ENCODE measurements at places on chromosomes 6 and 20.
A peak's percentile ranks its signal among the peaks of the same experiment; 100 is the strongest.

DNA sequence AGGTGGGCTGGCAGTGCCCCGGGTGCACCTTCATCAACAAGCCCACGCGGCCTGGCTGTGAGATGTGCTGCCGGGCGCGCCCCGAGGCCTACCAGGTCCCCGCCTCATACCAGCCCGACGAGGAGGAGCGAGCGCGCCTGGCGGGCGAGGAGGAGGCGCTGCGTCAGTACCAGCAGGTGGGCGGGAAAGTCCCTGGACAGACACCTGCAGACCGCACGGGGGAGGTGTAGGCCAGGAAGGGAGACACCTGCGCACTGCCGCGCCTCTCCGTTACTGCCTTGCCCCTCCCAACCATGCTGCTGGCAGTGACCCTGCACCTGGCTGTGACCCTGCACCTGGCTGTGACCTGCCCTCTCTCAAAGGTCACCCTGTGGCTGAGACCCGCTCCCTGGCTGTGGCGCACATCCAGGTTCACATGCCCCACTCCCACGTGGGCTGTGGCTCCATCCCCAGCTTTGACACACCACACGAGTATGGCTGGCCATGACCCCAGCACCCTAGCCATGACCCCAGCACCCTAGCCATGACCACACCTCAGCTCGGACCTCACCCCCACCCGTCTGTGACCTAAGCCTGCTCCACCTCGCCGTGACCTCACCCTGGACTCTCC, 11.6 kb downstream of the RBCK1 start:
- peak; percentile 92 for DNase-seq

DNA sequence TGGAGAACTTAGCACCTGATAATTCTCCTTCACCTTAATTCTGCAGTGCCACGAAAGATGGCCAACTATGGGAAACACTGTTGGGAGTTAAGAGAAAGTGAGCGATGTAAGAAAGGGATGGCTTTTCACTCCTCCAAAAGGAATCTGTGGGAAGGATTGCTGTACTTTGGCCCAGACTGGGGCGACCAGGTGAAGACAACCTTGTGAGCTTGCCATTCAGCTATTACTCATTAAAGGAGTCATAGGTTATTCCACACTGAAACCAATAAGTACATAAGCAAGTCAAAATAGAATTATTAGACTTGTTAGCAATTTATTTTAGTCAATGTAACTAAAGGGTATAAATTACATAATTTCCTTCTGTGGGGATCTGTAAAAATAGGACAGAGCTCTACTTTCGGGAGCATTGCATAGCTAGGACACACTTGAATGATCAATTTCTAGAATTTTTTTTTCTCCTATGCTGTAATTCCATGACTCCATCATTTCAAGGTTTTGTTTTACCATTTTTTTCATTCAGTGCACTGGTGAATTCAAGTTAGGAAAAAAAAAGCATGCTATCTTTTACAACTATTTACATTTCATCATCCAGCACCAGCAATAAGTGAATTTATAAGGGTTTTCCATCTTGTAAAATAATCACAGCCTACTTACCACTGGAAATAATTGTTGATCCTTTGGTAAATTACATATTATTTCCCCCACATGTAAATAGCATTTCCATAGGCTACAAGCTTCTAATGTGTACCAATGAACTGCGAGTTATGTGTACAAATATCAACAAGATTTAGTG, 231.7 kb downstream of the SIM1 start:
- DNase-seq = no peak

DNA sequence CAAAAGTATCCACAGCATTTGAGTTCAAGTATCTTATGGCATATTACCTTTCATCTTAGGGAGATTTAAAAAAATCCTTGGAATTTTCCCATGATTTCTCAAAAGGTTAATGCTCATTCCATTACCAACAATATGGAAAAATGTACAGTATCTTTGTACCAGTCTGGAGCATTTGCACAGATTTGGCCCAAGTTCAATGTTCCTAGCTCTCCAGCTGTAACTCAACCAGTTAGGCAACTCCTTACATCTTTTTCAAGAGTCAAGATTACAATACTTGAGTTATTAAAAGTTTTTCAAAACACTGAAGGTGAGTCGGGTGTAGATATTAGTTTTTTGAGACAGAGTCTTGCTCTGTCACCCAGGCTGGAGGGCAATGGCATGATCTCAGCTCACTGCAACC, 1.0 kb downstream of the OR2J2 start:
- no peak for DNase-seq

- no peak for DNase-seq
These were observed 35.2 kb upstream of the STMND1 start for GRCh38 chr6:17066610-17067009.

DNA sequence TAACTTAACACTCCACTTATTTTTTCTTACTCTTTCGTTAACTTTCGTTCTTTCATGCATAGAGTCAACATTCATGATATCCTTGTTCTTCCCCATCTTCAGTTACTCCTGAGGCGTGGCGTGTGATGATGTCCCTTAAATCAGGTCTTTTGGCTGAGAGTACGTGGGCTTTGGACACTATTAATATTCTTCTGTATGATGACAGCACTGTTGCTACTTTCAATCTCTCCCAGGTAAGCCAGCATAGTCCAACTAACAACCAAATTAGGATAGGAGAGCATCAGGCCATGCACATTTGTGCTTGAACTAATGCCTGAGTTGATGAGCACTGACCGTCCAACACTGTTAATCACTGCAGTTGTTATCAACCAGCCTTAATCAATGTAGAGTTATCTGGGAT, 119.6 kb downstream of the TMEM242 start:
- no peak for DNase-seq

- peak; percentile 55 for DNase-seq
These were observed 70.9 kb downstream of the STK35 start for GRCh38 chr20:2172305-2173175.

DNA sequence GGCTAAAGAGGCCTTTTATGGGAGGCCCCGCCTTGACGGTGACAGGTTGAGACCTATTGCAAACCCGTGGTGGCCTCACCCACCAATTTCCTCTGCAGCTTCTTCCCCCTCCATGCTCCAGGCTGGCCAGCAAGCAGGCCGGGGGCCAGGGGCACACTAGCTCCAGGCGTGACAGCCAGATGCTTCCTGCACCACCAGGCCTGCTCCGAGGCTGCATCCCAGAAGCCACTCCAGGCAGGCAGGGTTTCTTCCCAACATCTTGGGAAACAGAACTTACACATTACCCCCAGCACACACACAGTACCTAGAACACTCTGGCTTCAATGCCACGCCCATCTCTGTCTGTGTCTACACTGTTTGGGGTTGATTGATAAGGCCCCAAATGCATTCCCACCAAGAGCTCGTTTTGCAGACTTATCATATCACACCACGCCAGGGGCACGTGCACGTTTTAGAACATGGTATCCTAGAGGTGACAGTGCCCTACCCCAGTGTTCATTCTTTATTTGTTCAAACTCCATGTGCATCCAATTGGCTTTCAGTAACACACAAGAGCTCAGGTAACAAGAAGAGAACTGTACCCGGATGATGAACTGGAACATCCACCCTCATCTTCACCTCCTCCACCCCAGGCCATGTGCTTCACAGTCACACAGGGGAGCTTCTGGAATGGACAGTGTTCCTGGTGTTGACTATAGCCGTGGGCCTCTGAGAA, 221.4 kb upstream of the RREB1 start:
- DNase-seq = peak; percentile 66

- DNase-seq = no peak
These were observed 59.6 kb upstream of the EMILIN3 start for GRCh38 chr20:41426086-41426830.

GRCh38 chr20:64161356-64162238, 2.7 kb upstream of the MYT1 start:
- DNase-seq = peak; percentile 60

DNA sequence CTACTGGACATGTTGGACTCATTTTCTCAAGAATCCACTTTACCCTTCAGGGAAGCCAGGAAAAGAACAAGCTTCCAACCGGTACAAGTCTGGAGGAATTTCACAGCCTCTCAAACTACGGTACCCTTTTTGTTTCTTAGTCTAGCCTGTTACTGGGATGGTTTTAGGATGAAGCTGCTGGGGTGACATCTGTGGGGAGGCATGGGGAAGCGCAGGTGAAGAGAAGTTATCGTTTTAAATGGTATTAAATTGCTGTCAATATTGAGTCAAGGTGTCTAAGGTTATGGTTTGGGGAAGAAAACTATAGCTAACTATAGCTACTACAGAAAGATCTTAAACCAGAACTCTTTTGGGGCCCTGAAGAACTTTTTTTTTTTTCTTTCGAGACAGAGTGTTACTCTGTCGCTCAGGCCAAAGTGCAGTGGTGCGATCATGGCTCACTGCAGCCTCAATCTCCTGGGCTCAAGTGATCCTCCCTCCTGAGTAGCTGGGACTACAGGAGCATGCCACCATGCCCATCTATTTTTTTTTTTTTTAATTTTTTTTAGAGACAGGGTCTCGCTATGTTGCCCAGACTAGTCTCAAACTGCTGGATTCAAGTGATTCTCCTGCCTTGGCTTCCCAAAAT, 128.7 kb downstream of the RIN2 start:
- DNase-seq = no peak

DNA sequence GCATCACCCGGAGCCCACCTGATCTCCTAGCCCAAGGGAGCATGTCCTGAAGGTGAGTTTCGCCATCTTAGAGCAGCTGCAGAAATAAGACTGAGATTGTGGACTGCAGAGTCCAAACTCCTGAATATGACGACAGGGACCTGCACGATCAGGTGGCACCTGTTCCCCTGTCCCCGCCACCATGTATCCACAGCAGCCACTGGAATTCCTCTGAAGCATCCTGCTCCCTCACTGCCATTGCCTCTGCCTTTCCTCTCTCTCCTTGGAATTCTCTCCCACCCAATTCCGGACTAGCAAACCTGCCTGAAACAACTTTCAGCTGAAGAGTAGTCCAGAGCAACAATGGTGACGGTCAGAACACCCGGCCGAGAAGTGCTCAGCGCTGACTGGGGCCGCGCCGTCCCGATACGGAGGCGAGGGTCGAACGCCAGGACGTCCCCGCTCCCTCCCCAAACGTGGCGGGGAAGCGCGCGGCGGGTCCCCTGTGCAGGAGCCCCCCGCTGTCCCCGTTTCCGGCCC, 694 bp upstream of the FAM120B start:
- DNase-seq = no peak

- no peak for DNase-seq
These were observed 168.7 kb downstream of the BTBD3 start for GRCh38 chr20:12086359-12086758.

DNA sequence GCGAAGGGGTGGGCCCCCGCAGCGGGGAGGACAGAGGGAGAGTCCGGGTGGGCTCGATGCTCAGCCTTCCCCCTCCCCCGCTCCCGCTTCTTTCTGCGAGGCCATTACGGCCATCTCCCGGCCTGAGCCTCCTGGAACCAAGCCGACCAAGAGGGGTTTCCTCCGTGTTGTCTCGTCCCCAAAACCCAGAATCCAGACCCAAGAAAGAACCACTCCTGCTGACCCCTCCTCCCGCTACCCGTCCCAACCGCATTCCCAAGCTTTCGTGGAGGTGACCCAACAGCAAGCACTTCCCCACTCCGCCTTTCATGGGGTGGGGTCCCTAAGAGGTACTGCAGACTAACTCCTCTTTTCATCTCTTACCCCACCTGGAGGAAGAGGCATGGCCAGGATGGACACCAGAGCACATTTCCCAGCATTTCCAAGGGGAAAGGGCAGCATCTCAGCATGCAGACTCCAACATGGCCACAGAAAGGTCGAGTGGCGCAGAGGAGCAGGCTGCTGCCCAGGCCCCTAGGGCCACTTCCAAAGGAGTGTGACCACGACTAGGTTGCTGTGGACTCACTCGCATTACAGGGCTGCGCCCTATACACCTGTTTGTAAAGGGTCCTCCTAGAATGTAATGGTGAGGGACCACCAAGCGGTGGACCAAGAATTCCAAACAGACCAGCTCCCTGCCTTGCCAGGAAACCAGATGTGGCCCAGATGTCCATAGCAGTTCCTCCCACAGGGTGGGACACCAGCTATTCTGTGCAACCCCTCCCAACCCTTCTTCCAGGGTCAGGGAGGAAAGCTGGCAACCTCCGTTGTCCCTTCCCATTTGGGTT, 53.4 kb downstream of the MRPL14 start:
- no peak for DNase-seq

- no peak for DNase-seq
These were observed 71.7 kb upstream of the SGK1 start for GRCh38 chr6:134389658-134390057.

- no peak for DNase-seq
These were observed 83.9 kb upstream of the SIRPG start for GRCh38 chr20:1741309-1742048.

DNA sequence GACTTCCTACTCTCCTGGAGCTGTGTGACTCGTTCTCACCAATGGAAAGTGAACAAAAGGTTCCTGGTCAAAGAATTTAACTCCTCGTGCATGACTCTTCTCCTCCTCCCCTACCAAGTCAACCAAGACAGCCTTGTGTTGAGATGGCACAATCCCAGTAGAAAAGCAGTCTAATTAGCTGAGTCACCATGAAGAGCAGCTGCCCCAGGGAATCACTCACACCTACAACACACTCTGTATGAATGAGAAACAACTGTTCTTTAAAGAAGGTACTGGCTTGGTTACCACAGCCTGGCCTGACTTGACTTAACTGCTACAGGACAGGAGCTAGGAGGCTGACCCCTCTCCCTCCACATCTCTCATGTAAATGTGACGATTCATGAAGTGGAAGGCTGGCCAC, 2.9 kb upstream of the HLA-DOB start:
- DNase-seq = no peak
